ENCODE measurements at places on chromosomes 11 and 22.

DNA sequence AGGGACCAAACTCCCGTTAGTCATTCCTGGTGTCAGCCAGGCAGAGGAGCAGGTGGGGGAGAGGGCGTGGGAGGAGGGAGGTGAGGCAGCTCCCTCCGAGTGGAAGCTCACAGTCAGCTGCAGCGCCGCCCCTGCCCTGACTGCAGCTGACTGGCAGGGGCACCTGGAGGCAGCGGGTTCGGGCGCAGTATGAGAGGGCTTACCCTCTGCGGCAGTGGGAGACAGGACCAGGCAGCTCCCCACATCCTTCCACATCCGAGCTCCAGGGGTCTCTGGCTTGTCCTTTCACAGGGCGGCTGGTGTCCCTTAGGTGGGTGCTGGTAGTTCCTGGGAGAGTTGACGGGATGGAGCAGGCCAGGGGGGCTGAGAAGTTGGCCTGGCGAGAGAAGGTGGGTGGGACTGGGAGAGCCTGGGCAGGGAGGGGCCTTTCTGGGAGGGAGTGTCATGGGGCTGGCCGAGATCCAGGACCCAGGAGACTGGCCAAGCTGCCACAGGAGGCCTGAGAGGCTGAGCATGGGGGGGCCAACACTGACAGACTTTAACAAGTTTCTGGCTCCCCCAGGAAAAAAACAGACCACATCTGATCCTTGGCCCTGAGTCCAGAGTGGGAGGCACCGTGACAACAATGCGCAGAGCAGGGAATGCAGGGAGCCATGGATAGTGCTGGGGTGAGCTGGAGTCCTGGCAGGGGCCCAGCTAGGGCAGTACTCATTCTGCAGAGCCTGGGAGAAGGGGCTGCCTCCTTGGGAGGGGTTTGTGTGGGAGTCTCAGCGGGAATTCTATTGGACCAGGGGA lies 4.9 kb downstream of the ADORA2A start:
- no peak for DNase-seq

DNA sequence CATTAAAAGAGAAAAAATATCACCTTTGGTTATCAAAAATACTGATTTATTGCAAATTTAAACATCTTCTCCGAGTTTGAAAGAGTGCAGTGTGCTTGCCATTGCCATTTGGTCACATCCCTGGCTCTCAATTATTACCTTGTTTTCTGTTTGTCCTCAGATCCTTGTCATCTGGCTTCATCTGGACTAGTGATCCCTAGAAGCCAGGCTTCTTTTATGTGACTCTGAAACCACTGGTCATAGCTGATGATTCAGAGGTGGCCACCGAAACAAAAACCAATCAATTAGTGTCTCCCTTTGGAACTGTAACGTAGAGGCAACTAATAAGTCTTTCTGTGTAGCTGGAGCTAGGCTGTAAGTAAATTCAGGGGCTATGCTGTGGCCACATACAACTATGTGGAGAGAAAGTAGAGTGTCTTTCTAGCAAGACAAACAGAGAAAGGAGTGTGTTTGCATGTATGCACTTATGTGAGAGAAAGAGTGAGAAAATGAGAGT lies 237.9 kb downstream of the LUZP2 start:
- no peak for DNase-seq

DNA sequence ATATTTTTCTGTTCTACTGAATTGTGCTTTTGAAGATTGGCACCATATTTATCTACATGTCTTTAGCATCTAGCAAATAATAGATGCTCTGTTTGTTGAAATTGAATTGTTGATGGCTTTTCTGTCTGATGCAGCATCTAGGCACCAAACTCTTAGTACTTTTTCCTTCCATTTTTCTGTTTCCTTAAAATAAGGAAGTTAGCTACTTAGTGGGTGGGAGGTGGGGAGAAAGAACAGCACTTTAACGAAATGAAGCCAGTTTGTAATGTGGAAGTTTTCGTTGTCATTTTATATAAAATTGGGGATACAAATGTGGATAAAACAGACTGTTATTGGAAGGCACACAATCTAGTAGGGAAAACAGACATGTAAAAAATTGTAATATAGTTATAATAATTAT lies 76.6 kb downstream of the HIPK3 start:
- DNase-seq = peak; percentile 33

GRCh38 chr11:91047882-91048281 lies 825.0 kb upstream of the CHORDC1 start:
- no peak for DNase-seq

DNA sequence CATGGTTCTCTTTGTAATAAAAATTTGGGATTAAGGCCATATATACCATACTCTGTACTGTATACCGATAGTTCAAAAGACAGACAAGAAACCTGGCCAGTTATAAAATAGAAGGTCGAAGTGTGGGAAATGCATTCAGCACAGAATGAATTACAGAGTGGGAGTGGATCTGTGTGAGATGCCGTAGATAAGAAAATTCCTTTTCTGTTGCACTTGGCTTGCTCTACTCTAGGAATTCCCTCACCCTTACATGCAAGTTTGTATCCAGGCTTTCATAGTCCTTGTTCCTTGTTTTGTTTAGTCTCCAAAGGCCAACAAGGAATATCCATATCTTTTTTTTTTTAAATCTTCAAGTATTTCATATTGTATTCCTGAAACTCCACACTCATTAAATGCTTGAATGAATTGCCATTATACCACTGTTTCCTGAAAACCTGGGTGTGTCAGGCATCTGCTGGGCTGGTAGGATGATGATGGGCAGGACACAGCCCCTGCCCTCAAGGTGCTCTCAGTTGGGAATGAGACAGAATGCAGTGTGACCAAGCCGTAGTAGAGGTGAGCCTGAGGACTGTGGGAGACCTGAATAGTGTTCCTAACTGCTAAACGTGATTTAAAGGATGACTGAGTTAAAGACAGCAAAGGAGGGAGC lies 53.5 kb downstream of the TEAD1 start:
- DNase-seq = no peak

- no peak for DNase-seq
Observed at GRCh38 chr11:32081129-32081641, 9.7 kb upstream of the RCN1 start.

GRCh38 chr11:102564110-102564509 lies 33.6 kb upstream of the MMP7 start:
- DNase-seq = peak; percentile 50

DNA sequence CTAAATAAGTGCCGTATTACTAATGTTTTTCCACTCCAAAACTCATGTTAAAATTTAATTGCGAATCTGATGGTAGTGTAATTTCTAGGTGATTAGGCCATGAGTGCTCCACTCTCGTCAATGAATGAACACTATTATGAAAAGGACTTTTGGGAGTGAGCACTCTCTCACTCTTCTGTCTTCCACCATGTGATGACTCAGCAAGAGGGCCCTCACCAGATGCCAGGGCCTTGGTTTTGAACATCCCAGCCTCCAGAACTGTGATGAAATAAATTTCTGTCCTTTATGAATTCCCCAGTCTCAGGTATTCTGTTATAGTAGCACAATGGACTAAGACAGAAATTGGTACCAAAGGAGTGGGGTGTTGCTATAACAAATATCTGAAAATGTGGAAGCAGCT lies 8.1 kb downstream of the JRKL start:
- no peak for DNase-seq

DNA sequence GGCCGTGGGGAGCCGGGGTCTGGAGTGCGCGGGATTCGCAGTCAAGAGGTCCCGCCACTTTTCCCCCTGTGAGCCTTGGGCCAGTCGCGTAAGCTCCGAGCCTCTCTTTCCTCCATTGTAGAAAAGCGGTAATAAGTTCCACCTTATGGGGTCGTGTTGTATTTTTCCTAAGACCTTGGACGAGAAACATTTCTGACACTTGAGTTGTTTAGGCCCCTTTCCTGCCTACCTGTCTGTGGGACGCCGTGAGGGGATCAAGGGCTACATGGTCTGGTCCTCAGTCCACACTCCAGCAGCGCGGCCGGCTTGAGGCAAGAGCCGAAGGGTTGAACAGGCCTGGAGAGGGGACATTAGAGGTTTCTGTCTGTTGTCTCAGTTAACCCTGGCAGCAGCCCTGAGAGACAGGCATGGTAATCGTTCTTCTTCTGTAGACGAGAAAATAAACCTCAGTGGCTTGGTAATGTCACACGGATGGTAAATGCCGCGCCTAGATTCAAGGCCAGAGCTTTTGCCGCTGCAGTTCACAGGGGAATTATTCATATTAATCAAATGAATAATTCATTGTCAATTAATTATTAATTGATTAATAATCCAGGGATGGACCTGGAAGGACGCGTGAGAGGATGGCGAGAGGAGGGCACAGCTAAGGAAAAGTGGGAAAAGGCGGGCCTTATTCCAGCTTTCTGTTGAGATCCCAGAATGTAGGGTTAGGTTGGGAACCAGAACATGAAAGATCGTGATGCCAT lies 545 bp downstream of the FEN1 start:
- DNase-seq = no peak

- DNase-seq = no peak
Observed at GRCh38 chr11:107182978-107183377, 164.7 kb upstream of the GUCY1A2 start.

DNA sequence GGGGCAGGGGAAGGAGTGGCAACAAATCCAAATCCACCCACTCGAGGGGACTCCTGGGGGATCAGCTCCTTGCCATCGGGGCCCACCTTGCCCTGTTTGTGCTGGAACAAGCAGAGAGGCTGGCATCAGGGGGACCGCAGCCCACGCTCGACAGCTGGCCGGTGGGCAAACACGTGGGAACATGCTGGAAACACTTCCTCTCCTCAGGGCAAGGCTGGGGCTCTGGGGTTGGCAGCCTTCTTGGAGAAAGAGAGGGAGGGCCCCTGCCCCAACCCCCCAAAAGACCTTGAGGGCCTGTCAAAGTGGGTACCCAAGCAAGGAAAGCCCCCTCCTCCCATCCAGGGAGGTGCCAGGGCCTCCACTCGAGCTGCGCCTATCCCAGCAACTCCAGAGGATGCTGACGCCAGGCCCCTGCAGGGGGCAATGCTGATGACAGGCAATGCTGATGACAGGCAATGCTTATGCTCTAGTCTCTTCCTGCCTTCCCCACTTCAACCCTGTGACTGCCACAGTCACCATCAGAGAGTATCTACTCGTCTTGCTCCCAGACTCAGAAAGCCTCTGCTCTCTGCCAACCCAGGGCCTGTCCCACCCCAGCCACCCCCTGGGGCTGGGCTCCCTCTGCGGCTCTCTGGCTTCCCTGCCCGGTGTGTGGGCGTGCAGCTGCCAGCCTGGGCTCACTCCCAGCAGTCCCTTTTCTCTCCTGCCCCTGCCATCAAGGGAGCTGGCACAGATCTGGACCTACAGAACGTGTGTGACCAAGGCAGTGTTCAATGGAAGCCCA lies 6.0 kb downstream of the ESS2 start:
- no peak for DNase-seq

DNA sequence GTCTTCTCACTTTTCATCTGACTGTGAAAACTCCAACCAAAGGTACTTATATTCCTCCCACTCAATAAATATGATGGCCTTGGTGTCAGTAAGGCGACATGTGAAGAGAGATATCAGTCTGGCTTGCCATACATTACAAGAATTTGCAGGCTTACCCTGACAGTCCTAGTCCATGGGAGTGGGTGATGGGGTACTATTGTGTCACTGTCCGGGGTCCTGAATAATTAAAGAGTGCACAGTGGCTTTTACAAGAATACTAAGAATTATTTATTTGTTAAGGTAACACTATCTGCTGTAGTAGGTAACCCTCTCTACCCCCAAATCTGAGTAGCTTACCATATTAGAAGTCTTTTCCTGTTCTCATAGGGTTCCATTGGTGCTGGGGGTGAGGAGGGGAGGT lies 23.1 kb upstream of the IZUMO1R start:
- no peak for DNase-seq

DNA sequence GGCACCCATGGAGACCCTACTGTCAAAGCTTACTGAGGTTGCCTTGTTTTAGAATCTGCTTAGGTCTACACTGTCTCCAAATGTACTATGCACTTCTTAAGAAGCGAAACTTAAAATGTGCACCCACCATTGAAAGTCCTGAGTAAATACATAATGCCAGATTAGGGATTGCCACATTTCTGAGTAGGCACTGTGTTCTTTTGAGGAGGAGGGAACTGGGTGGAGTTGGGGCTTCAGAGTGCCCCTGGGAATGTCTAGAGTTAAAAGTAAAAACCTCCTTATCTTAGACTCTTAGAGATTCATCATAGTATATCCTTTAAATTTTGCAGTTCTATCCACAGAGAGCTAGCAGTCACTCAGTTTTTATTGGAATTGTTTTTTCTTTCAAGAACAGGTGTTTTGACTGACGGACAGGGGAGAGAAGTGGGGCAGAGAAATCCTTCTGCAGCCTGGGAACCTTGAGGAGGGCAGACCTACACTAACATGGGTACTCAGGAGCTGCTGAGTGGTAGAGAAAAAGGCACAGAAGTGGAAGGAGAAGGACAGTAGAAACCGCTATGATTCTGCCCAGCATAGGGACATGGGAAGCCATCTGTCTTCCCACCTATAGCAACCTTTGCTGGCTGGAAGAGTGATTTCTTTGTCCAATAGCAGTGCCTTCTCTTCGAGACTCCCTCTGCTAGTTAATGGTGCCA lies 33.4 kb upstream of the MICAL2 start:
- no peak for DNase-seq

DNA sequence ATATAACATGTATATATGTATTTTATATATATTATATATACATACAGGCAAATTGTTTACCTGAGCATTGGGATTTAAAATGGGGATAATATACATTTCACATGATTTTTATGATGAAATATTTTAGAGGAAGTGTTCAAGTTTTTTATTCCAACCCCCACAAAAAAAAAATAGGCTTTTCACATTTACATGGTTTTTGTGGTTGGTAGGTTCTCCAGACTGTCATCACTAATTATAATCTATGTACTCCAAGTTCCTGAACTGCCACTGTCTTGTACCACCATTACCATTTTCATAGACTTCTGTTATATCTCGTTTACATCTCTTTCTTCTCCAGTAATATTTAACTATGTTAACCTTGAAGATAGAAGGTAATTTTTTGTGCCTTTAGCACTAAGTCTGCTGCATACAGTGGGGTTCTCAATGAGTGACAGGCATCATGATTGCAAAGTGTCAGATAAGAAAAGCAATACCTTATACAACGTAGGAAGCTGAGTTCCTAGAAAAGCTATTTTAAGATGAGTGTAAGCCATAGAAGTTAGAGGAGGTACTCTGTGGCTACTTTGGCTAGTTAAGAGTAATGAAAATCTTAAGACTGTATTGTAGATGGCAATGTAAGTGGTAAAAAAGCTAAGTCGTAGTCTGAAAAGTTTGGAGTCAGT lies 5.2 kb downstream of the TMEM126A start:
- DNase-seq = peak; percentile 71

All from MV-4-11 (cell line).